ENCODE measurements at places on chromosomes 5 and 9.

DNA sequence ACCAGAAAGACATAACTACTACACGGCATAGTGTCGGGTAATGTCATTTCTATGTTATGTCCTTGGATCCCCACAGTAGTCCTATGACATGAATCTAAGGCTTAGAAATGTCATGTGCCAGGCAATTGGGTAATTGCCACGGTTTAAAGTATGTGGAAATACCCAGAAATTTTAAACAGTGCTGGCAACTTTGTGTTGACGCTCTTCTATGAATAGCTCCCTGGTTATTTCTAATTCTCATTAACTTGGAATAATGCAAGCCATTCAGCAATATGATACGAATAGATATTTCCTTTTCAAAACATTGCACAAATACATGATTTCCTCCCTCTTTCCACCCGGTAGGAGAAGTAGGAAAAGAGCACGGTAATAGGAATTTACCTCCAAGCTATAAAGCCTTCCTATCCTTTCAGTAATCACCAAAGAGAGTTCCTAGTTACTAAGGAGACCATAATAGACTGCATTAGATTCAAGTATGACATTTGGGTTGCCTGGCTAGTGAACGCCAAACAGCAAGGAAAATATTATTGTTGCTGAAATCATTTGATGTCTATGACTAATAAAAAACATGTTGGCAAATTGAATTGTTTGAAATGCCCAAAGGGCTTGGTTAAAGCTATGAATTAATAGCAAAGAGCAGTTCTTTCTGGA is 168.4 kb downstream of the CCDC192 start:
- no peak for DNase-seq

DNA sequence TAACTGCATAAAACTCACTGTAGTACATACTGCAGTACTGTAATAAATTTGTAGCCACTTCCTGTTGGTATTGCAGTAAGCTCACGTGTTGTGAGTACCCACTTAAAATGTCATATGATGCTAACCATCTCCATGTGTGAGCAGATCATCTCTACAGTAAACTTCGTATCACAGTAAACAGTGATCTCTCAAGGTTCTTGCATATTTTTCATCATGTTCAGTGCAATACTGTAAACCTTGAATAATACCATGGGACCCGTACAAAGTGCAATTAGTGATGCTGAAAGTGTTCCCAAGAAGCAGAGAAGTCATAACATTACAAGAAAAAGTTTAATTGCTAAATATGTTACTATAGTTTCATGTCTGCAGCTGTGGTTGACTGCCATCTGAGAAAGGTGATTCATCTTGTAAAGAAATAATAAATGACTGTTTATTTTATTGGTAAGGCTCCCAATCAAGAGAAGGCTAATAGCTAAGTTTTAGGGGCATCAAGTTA is 253.8 kb upstream of the POU5F2 start:
- DNase-seq = no peak

DNA sequence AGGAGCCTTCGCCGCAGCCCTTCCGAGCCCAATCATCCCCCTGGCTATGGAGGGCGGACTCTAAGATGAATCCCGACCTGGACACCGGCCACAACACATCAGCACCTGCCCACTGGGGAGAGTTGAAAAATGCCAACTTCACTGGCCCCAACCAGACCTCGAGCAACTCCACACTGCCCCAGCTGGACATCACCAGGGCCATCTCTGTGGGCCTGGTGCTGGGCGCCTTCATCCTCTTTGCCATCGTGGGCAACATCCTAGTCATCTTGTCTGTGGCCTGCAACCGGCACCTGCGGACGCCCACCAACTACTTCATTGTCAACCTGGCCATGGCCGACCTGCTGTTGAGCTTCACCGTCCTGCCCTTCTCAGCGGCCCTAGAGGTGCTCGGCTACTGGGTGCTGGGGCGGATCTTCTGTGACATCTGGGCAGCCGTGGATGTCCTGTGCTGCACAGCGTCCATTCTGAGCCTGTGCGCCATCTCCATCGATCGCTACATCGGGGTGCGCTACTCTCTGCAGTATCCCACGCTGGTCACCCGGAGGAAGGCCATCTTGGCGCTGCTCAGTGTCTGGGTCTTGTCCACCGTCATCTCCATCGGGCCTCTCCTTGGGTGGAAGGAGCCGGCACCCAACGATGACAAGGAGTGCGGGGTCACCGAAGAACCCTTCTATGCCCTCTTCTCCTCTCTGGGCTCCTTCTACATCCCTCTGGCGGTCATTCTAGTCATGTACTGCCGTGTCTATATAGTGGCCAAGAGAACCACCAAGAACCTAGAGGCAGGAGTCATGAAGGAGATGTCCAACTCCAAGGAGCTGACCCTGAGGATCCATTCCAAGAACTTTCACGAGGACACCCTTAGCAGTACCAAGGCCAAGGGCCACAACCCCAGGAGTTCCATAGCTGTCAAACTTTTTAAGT is 819 bp downstream of the ADRA1B start:
- no peak for DNase-seq

GRCh38 chr5:90696153-90696552 is 137.6 kb downstream of the ADGRV1 start:
- no peak for DNase-seq

DNA sequence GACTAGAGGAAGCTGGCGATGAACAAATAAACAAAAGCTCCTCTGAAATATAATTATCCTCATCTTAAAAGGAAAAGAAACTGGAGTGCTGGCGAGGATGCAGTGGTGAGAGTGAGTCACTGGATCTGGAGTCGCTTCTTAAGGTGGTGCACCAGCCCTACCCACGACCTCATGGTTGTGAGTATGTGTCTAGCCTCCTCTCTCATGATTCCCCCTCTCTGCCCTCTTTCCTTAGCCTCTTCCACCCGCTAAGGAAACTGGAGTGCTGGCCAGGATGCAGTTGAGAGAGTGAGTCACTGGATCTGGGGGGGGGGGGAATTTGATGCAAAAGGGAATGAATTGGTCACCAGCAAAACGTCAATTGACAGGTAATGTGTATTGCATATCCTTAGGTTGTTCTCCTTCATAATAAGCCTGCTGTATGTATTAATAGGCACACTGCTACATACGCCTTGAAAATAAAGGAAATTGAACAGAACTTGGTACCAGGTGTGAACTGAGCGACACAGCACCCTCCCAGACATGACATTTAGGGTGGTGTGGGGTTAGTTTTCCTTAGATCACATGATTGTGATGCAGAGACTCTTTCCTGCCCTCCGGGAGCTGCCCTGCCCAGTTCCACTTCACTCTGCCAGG is 36.3 kb upstream of the EBF1 start:
- no peak for DNase-seq

DNA sequence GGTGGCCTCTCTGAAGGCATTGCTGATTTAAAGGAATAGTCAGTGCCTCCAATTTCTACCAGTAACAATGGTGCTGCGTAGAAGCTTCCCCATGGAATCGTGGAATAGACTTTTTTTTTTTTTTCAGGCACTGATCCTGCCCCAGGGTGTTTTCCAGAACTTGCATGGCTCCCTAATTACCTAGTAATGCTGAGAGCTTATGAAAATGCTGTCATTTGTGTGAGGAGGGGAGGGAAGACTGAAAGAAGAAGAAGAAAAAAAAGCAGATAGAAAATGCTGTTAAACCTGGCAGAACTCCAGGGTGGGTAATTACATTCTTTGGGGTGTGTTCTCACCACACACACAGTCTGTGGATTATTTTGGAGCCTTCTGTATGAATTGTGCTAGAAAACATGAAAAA is 4.8 kb upstream of the GRIA1 start:
- no peak for DNase-seq

DNA sequence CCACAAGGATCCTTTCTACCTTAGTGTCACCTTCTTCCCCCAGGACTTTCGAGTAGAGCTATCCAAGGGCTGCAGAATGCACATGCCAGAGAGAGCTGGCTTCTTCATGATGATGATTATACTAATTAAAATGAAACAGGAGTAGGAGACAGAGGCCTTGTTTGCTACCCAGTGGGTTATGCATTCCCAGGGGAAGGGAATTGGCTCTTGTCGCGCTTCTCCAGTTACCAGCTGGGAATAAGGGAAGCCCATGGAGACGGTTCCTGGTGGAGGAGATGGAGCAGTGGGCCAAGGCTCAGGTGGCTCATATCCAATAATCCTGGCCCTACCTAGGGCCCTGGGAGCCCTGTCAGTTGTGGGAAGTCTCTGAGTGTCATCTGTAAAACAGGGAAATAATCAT is 65.1 kb downstream of the WWC1 start:
- no peak for DNase-seq

- DNase-seq = no peak
These were observed 764 bp downstream of the CAMLG start for GRCh38 chr5:134738963-134739661.

DNA sequence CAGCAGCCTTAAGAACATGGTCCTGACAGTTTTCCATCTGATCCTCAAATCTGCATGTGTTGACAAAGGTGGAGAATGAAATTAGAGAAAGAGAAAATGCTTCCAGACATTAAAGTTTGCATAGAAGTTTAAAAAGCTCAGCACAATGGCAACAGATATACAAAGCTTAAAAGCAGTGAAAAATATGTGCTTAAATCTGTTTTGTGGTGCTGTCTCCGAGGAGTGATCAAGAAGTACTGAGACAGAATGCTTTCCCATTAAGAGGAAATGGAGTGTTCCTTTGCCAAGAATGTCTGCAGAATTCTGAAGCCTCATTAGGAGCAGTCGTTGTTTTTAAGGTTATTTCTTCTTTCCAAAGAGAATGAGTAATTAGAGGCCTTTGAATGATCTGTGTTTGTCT is 131.4 kb downstream of the MCTP1 start:
- no peak for DNase-seq

GRCh38 chr5:170571281-170571731 is 67.5 kb downstream of the KCNIP1 start:
- DNase-seq = no peak

DNA sequence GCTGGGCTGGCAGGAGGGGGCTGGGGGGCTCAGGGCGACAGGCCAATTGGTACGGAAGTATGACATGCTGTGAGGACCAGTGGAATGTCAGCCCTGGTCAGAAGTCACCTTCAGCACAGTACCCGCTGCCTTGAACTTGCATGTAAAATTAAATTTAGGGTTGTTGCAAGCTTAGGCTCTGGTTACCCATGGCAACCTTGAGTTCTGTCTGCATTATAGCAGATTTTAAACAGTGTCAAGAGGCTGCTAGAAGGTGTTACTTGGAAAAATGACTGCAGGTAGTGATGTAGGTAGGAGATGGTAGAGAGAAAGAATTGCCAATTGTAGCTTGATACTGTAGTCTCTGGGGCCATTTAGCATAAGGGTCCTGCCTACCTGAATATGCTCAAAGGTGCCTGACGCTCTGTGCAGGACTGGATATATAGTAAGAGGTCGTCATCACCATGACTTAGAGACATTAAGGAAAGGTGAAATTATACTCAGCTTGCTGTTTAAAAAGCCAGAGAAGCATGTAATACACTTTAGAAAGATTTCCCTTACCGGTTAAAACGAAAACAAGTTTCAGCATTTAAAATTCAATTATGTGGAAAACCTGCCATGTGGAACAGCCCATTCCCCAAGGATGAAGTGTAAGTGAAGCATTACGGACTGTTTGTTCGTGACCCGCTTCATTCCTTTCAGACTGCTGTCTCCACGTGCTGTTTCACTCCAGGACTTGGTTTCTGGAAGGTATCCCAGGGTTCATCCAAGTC is 169.0 kb downstream of the PDZD2 start:
- no peak for DNase-seq

- DNase-seq = no peak
These were observed 111.4 kb downstream of the SLC28A3 start for GRCh38 chr9:84229191-84229590.

DNA sequence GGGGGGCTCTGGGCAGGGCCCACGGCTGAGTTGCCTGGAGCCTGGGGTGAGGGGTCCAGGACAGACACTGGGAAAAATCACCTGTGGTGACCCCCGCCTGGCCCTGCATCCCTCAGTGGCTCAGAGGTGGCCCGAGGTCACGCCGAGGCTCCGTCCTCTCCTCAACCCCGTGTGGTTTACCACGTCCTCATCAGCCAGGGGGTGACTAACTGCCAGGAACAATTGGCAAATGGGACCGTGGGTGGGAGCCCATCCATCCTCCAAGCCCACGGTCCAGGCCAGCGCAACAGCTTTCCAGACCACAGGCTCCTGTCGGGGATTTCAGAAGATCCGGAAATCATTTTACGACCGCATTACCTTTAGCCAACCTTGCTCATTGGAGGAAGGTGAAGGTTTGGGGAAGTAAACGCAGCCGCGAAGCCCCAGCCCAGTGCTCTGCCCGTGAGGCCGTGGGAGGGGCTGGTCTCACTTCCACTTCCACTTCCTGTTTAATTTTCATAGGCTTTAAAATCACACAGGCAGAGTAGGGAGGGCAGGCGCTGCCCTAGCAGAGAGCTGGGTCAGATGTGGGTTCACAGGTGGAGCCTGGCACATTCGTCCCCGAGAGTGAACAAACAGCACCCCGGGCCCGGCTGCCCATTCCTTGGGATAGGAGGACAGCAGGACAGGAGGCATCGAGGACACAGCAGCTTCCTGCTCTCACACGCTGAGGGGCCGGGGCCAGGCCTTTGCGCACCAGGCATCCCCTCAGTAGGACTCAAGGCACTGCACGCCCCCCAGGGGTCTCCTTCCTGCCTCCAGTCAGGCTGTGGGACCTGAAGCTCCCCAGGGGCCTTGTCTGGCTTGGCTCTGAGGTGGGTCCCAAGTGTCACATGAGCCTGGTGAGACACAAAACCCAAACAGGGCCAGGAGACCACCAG is 19.8 kb upstream of the SLC9A3 start:
- DNase-seq = no peak

DNA sequence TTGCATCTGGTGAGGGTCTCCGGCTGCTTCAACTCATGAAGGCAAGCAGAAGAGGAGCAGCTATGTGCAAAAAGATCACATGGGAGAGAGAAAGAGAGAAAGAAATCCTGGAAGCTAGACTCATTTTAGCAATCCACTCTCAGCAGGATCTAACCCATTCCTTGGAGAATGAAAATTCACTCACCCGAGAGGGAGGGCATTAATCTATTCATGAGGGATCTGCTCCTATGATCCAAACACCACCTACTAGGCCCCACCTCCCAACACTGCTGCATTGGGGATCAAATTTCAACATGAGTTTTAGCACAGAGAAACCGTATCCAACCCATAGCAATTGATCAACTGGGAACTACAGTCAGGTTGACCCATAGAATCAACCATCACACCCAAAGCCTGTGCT is 98.1 kb upstream of the SV2C start:
- no peak for DNase-seq

DNA sequence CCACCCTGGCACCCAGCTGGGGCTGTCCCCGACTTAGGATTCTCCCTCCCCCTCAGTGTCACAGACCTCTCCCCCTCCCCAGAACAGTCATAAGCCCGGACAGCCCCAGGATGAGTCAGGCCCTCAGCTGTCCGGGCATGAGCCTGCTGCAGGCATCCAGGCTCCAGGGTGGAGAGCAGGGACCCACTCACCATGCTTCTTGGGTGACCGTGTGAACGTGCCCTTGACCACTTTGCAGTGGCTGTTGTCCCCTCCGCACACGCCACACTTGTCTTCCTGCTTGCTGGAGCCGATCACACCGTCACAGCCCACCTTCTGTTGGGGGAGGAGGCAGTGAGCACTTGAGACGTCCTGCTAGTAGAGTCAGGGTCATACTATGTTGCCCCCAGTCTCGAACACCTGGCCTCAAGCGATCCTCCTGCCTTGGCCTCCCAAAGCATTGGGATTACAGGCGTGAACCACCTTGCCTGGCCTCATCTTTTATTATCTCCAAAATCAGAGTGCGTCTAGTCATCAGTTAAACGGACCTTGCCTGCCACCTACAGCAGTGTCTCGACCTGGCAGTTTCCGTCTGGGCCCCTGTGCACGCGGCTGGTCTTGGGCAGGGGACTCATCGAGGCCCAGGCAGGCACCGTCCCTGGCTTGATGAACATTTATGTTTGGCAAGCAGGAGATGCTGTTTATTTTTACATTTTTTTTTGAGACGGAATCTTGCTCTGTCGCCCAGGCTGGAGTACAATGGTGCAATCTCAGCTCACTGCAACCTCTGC is 72.6 kb downstream of the ZNF354C start:
- no peak for DNase-seq
